ENCODE measurements at places on chromosomes 5 and 9.

GRCh38 chr9:92360083-92360482 is 34.3 kb downstream of the CENPP start:
- DNase-seq, result no peak

GRCh38 chr9:11946531-11946930 is 746.7 kb upstream of the TYRP1 start:
- DNase-seq, result no peak

DNA sequence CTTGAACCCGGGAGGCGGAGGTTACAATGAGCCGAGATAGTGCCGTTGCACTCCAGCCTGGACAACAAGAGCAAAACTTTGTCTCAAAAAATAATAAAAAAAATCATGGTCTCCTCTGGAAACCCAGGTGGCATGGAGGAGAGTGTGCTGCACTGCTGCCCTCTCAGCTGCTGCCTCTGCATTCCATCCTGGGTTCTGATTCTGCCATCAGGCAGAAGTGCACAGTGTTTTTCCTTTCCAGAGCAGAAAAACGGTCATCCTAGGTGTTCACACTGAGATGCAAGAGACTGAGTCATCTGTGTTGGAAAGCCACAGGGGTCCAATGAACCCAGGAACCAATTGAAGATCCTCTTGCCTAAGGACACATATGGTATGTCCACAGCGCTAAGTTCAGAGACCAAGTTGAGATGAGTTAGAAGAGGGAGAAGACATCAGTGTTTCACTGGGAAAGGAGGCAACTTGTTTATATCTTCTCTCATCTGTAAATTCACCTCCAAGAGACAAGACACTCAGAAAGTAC is 88.8 kb upstream of the DMRT1 start:
- no peak for DNase-seq

DNA sequence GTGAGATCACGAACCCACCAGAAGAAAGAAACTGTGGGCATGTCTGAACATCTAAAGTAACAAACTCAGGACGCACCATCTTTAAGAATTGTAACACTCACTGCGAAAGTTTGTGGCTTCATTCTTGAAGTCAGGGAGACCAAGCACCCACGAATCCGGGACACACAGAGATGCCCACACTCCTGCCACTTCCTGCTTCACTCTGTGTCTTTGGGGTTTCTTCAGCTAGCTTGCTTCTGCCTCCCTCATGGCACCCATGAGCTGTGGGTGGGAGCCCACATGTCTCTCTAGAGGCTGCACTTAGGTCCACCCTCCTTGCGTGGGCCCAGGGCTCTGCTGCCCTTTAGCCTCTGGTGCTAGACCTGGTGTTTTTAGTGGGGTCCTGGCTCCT is 61.2 kb upstream of the CNOT6 start:
- DNase-seq, result no peak

GRCh38 chr9:15501179-15501578 is 9.6 kb downstream of the PSIP1 start:
- no peak for DNase-seq

DNA sequence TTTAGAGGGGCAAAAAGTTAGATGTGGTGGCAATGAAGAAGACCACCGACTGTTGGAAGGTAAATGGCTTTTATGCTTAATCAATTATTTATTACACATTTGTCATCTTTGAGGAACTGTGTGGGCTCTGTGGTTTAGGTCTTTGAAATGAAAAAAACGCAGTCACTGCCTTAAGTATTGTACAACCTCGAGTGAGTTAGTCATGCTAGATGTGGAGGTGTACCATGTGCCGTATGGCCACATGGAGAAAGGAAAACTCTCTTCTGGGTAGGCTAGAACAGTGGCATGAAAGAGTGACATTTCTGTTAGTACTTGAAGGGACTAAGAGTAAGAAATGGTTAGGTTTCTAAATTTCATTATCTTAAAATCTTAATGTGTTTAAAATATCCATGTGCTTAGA is 166.1 kb downstream of the HACD4 start:
- no peak for DNase-seq

DNA sequence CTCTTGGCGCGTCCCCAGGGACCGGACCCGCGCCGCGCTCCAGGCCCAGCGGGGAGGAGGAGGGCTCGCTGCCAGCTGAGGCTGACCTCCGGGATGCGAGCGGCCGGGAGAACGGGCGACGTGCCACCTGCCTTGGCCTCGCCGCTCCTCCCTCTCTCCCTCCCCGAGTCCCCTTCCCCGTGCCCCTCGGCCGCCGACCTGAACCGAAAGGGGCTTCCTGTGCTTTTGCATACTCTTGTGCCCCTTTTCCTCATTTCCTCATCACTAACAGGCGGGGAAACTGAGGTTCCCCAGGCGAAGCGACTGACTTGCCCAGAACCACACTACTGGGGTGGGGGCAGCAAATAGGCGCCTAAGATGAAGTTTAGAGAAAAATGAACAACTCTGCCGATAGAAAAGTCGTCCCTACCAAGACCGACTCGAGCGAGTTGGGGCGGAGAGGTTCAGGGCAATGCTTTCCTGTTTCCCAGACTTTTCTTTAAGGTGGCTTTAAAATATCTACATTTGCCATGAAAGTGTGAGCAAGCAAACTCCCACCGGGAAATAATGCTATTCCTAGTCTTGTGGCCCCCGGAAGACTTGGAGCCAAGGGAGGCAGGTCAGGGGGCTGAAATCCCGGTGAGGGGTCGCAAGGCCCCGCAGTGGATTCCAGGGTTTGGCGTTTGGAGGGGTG is 580 bp upstream of the DUSP1 start:
- no peak for DNase-seq

GRCh38 chr5:119742311-119742710 is 113.0 kb downstream of the FAM170A start:
- DNase-seq, result no peak

DNA sequence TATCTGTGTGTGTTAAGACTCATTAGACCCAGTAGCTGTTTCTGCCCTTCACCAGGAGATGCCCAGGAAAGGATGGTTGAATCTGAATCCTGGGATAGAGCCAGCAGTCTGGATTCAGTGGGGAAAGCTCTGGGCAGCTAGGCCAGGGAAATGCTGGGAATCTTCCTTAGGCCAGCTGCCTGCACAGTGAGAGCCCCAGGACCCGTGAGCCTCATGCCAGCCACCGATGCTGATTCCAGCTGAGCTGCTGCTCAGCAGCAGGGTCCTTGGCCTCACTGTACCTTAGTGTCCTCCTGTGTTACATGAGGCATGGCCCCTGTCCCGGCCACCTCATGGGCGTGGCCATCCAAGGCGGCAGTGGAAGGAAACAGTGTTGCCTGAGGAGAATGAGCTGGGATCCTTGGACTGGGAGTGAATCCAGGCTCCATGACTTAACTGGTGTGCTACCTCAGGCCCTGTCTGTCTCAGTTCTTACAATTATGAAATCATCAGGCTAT is 87.1 kb downstream of the AMBP start:
- no peak for DNase-seq

Data from psoas muscle (tissue), 8 donors.